ENCODE measurements at places on chromosomes 2 and 18.

DNA sequence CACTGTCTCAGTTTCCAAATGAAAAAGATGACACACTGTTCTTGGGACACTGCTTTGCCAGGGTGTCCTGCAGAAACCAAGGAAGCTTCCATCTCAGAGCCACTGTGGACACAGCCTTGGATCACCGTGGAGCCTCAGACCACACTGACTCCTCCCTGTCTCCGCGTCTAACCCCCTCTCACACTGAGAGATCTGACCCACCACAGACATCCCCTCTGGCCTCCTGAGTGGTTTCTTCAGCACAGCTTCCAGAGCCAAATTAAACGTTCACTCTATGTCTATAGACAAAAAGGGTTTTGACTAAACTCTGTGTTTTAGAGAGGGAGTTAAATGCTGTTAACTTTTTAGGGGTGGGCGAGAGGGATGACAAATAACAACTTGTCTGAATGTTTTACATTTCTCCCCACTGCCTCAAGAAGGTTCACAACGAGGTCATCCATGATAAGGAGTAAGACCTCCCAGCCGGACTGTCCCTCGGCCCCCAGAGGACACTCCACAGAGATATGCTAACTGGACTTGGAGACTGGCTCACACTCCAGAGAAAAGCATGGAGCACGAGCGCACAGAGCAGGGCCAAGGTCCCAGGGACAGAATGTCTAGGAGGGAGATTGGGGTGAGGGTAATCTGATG, 113.4 kb upstream of the PKDCC start:
- no peak for ATAC-seq
- no peak overlapping the region for H3K4me3 ChIP-seq
- peaks cover 7% of the 10 kb centered on the region for H3K4me1 ChIP-seq
- no peaks in the 10 kb centered on the region for H3K36me3 ChIP-seq
- no peak overlapping the region for H3K27ac ChIP-seq

- H3K36me3 ChIP-seq, result no peaks in the 10 kb centered on the region
- no peak for ATAC-seq
- H3K27ac ChIP-seq, result no peak overlapping the region
- H3K4me1 ChIP-seq, result peaks cover 10% of the 10 kb centered on the region
- H3K27me3 ChIP-seq, result no peaks in the 10 kb centered on the region
- H3K4me3 ChIP-seq, result no peak overlapping the region
Measured at GRCh38 chr2:195495966-195496365, 161.1 kb upstream of the SLC39A10 start.

DNA sequence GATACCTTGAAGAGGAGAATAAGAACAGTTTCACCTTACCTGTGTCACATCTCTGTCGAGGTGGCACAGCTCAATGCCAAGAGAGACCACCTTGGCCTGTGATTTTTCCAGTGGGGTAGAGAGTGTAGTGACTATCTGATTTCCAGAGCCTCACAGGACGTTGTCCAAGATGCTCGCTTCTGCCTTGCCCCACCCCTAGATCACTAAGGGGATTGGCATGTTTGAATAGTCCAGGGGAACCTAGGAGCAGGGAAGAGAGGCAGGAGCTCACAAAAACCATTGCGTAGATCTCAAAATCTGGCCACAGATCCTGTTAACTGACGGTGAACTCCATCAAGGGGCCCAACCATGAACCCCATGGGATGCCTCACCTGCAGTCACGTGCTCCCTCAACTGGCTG, 24.2 kb downstream of the TMEM178A start:
- no peak for ATAC-seq
- no peaks in the 10 kb centered on the region for H3K36me3 ChIP-seq
- H3K27ac ChIP-seq, result no peak overlapping the region
- H3K4me3 ChIP-seq, result no peak overlapping the region
- H3K4me1 ChIP-seq, result no peaks in the 10 kb centered on the region

DNA sequence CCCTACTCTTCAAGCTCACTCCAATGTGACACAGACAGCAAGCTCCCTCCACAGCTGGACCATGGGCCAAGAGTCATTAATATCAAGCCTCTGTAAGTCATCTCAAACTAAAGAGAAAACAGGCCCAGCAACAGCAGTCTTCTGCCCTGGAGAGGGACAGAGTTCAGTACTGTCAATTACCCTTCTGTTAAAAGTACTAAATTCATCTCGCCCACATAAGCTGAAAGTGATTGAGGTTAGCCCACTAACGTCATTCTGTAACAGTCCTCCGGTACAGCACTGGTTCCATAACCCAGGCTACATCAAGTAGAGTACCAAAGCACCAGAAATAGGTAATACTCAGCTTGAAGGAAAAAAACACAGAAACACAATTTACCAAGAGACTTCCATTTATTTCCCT, 25.9 kb downstream of the THADA start:
- peak overlapping the region; percentile 86 for H3K27ac ChIP-seq
- peak overlapping the region; percentile 72 for H3K4me3 ChIP-seq
- peaks cover 94% of the 10 kb centered on the region for H3K36me3 ChIP-seq
- no peaks in the 10 kb centered on the region for H3K27me3 ChIP-seq
- peak; percentile 92 for ATAC-seq

DNA sequence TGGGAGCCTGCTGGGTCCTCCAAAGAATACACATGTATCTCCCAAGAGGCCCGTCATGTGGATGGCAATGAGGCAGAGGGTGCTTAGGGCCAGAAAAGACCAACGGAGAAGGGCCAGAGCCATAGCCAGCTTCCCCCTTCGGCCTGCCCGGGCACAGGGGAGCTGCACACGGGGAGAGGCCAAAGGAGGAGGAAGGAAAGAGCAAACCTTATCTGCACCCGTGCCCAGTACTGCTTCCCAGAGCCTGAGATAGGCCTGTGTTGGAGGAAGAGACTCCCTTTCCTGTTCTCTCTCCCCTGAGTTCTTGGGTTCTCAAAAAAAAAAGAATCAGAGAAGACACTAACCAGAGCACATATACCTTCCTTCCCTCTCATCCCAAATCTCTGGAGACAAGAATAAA, 250.3 kb downstream of the ANAPC1 start:
- H3K4me1 ChIP-seq, result peaks cover 7% of the 10 kb centered on the region
- peak overlapping the region; percentile 22 for H3K4me3 ChIP-seq
- H3K27me3 ChIP-seq, result peaks cover 8% of the 10 kb centered on the region
- H3K27ac ChIP-seq, result peak overlapping the region; percentile 42

DNA sequence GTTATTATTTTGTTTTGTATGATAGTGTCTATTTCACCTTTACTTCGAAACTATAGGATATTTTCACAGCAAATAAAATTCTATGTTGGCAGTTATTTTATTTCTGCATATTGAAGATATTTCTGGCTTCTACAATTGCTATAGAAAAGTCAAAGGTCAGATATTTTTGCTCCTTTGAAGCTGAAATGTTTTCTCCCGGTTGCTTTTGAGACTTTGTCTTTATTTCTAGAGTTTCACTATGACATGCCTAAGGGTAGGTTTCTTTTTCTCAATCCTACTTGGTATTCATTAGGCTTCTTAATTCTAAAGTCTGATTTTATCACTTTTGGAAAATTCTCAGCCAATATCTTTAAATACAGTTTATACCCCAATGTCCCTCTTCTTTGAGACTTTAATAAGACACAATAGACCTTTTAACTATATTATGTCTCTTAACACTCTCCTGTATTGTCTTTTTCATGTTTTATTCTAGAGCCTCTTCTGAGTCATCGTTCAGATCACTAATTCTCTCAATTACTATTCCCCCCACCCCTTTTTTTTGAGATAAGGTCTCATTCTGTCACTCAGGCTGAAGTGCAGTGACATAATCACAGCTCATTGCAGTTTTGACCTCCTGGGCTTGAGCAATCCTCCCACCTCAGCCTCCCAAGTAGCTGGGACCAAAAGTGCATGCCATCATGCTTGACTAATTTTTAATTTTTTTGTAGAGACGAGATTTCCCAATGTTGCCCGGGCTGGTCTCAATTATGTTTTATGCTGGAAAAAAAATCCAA, 50.5 kb downstream of the USP37 start:
- H3K4me3 ChIP-seq, result no peak overlapping the region
- peaks cover 95% of the 10 kb centered on the region for H3K36me3 ChIP-seq
- ATAC-seq, result peak; percentile 57
- H3K27me3 ChIP-seq, result no peaks in the 10 kb centered on the region
- peaks cover 26% of the 10 kb centered on the region for H3K4me1 ChIP-seq
- H3K27ac ChIP-seq, result peak overlapping the region; percentile 7

GRCh38 chr2:113123726-113124125, 3.7 kb upstream of the IL1RN start:
- no peak for ATAC-seq
- H3K36me3 ChIP-seq, result no peaks in the 10 kb centered on the region
- peaks cover 29% of the 10 kb centered on the region for H3K4me1 ChIP-seq
- H3K27ac ChIP-seq, result peak overlapping the region; percentile 28
- H3K27me3 ChIP-seq, result no peaks in the 10 kb centered on the region
